ENCODE measurements at places on chromosomes 6 and 20. TPM values are rescaled to one million over a fixed set of nuclear protein-coding genes. Genes with fewer than 3 reads are reported as not detected.

The TMEM200A gene
- 16.5 TPM for total RNA-seq

The SLC29A1 gene
- total RNA-seq = 5.4 TPM

The DYNLT2 gene
- total RNA-seq = 3.2 TPM

The OPRL1 gene
- total RNA-seq = 8.4 TPM

The PAX1 gene
- not detected for total RNA-seq

The CPXM1 gene
- 10.1 TPM for total RNA-seq

The ARMH2 gene
- total RNA-seq = not detected

The RGS17 gene
- 81.4 TPM for total RNA-seq

The CRIP3 gene
- total RNA-seq = 3.0 TPM

The ULBP2 gene
- 4.4 TPM for total RNA-seq

The CD24 gene
- total RNA-seq = 964 TPM

The PHACTR1 gene
- 45.5 TPM for total RNA-seq

The CST5 gene
- not detected for total RNA-seq

The REM1 gene
- total RNA-seq = not detected

The JPH2 gene
- under 0.01 TPM for total RNA-seq

The OVOL2 gene
- total RNA-seq = 1.5 TPM

The PREX1 gene
- 16.0 TPM for total RNA-seq

The SLC4A11 gene
- under 0.01 TPM for total RNA-seq

The MUC22 gene
- not detected for total RNA-seq

The PHACTR3 gene
- 31.0 TPM for total RNA-seq

The TPBG gene
- total RNA-seq = 3.7 TPM

The MYBL2 gene
- total RNA-seq = 0.98 TPM

The KIF25 gene
- 0.25 TPM for total RNA-seq
